Vagina (tissue), 2 donors: ENCODE measurements at places on chromosomes 1 and 21.

DNA sequence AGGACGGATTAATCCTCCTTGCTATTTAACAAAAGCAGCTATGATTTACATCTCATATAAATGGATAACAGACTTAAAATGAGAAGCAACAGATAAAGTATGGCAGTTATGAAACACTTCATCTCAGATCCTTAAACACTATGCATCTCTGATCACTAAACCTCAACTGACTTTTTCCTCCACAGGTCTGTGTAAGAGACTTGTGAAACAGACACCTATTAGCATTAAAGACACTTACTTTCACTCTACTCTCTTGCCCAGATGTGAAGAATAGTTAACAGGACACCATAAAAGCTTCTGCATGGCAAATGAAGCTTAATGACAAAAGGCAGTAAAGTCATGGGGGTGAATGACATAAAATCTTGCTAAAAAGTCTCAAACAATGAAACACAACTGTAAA, 6.2 kb downstream of the LIN9 start:
- DNase-seq: no peak

GRCh38 chr1:150256198-150256553, 1.4 kb upstream of the CA14 start:
- no peak for DNase-seq

GRCh38 chr1:101242324-101243050, 5.7 kb downstream of the S1PR1 start:
- DNase-seq: no peak

DNA sequence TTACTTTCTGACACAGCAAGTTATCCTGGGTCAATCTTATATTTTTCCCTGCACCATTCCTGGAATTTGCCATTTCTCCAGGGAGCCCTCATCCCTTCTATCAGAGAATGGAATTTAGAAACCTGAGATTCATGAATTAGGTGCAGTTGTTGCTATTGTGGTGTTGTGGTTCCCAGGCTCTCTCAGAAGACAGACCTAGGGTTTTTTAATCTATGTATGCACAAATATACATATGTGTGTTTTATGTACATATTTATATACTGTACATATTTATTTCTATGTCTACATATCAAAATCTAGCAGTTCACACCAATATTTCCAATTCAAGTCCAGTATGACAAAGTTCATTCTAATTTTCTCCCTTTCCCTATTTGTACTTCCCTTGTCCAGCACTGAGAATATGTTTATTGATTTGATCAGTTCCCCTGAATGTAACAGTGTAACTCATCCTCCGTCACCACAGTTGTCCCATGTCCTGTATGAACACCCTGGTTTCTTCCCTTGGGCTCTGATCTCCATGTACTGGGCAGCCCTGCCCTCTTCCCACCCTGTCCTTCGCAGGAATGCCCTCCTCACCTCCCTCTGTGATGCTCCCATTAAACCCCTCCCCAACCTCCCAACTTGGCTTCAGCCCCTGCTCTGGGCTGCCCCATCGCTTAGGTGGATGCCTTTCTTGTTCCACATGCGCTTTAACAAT, 145.5 kb downstream of the VPS13D start:
- peak; percentile 34 for DNase-seq

- no peak for DNase-seq
Observed at GRCh38 chr1:43350976-43351375, 7.8 kb upstream of the CDC20 start.

GRCh38 chr1:36320291-36320761, 3.1 kb downstream of the EVA1B start:
- DNase-seq: no peak

DNA sequence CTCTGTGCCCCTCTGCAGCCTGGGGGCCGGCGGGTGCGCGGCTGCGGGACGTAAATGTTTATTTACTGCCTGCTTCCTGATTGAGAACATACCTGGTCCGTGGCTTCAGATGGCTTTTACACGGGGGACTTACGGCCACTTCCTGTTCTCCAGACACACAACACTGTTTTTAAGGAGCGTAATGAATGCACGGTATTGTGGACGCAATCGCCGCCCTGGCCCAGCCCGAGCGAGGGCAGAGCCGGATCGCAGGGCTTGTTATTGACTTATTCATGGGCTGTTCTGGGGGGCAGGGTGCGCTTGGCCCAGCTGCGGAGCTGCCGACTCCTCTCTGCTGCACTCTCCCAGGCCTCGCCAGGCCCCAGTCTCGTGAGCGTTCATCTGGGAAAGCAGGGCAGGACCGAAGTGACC, 52.8 kb upstream of the ACTRT2 start:
- DNase-seq: no peak
